ENCODE measurements at places on chromosomes 3 and 15.

- DNase-seq = peak; percentile 57
These were observed at the start of gene ADAMTS9 for GRCh38 chr3:64687781-64688604. Gene ADAMTS9, minus strand, starts transcription at chr3:64688000. Its CDS starts 343 bp downstream, at chr3:64687657.

DNA sequence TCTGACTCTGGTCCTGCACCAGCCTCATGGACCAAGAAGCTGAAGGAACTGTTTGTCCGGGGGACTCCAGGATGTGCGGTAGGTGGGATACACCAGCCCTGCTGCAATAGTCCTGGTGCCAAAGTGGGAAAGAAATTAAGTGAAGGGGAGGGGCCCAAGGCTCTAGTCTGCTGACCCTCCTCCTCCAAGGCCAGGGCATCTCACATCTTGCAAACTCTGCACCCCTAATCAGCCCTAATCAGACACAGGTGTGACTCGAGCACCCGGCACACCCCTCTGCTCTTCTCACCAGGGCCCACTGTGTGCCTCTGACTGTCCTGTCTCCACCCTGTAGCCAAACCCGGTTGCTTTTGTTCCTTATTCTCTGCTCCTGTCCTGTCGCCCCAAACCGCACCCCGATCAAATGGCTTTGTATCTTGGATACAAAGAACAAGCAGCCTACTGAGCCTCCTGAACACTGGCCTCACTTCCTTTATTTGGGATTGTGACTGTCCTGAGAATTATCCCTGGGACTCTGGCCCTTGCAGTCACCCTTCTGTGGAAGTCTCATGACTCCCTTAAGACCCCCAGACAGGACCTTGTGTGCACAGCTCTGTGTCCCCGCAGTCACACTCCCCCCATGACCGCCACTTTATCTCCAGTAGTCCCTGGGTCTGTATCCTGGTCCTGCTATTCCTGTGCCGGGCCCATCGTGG, 26.7 kb upstream of the SLC41A3 start:
- no peak for DNase-seq

DNA sequence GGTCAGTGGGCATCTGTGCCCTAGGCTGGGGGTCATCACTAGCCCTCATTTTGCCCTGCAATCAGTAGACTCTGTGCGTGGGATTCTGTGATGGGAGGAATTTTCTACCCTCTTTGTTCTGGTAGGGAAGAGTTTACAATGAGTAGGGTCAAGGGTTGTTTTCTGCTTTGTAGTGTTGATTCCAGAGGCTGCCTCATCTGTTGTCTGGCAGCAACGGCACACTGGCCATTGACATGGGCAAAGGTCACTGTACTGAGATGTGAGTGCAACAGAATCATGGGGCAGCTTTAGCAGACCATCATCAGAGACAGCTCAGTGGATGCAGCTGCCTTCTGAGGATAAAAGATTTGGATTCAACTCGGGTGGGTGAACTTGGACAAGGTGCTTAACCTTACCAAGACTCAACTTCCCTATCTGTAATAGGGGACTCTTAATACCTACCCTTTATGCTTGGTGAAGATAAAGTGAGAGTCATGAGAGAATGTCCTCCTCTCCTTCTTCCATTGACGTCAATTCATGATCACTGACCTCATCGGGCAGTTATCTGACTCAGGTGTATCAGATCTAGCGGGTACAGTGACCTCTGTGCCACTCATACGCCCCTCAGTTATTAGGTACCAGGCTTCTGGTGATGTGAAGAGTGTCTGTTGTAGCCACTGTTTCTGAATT, 127.5 kb downstream of the RPLP1 start:
- no peak for DNase-seq

DNA sequence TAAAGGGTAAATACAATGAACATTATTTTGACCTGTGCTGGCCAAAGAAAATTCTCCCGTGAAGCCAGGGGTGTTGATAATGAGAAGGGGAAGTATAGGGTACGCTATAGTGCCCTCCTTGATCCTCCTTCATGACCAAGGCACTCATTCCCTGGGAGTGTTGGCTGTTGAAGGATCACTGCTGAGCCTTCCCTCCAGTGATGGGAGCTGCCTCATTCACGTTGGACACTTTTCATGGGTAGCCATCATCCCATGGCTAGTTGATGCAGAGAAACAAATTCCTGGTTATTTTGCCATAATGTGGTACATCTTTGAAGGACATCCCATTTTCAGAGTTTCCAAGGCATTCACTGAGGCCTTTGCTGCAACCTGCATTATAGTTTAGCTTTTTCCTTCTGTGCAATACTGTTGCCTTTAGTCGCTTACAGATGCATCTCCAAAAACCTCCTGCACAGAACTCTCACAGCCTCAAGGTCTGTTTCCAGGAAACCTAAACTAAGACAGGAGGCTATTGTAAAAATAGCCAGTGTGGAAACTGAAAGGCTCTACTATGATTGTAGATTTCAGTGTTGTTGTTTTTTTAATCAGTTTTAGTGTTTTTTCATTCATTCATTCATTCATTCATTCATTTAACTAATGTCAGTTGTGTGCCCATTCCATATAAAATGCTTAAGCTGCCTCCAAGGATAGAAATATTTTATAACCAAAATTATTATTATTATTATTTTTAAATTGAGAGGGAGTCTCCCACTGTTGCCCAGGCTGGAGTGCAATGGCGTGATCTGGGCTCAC, 40.8 kb downstream of the TGFBR2 start:
- no peak for DNase-seq

DNA sequence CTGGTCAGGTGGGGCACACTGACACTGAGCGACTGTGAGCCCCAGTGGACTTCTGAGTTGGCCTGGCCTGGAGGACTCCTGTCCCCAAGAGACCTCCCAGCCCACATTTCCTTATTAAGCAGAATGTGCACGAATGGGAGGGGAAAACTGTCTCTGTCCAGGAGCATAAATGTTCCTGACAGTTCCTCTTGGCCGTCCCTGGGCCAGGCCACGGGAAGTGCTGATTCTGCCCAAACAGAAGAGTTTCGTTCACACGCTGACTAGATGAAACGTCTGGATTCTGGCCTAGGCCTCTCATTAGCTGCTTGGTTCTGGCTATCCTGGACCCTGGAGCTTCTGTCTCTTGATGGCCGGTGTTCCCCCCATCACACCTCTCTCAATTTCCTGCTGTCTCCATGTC, 29.5 kb upstream of the APEH start:
- DNase-seq = no peak

DNA sequence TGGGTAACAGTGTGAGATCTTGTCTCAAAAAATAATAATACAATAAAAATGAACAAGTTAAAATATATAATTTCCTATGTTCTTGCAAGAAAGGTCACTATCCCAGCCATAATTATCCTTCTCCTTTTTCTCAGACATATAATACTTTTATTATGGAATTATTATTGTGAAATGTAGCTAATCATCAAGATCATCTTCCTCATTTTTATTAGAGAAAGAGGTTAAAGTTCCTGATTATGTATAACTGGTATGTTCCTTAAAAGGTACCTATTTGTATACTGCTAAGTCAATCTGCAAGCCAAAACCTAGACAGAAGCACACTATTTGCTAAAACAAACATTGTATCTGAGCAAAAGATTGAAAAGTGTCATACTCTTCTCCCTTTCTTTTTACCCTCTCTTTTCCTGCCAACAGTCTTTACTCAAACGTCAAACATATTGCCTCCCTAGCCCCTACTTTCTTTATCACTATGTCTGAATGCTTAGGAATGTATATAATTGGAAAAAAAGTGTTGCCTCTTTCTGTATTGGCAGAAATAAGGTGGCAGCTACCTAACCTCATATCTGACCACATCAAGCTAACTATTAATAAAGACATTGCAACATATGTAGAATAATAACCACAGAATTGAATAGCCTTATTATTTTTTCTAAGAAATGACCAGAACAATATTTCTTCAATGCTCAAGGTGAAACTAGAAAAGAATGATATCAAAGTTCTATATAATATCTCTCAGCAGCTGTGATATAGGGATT, 18.5 kb downstream of the SEC11A start:
- DNase-seq = no peak

DNA sequence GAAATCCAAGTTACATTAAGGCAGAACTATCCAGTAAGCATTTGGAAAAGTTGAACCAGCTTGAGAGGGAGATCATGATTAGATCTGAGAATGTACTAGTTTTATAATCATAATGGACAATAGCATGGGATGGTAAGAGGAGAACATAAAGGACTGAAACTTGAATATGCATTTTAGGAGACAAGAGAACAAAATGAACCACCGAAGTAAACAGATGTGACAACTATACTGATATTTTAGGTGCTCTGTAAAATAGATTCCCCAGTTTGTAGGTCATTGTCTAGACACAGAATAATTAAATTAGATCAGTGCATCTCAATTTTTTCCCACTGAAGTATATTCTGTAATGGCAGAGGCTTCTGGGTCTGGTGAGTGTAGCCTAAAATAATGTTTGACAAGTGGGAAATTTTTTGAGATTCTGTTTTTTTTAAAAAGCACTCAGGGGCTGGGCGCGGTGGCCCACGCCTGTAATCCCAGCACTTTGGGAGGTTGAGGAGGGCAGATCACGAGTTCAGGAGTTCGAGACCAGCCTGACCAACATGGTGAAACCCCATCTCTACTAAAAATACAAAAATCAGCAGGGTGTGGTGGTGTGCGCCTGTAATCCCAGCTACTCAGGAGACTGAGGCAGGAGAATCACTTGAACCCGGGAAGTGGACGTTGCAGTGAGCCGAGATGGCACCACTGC, 16.3 kb downstream of the ECT2 start:
- no peak for DNase-seq

- no peak for DNase-seq
These were observed 28.4 kb upstream of the P2RY12 start for GRCh38 chr3:151412989-151413388.

DNA sequence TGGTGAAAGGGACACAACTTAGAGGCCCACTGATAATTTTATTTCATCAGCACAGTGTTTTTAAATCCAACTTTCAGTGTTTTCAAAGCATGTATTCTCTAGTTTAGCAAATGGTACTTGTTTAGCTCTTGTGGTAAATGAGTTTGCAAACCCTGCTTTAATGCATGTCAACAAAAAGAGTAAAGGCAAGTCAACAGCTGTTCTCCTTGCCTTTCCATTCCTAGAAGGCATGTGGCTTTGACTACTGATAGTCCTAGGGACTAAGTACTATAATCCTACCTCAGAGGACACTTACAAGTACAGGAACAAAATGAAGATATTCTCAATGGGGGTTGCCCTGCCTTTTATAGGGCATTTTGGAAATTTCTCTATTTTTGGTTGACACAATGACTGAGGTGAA, 13.1 kb downstream of the NPTN start:
- DNase-seq = no peak

DNA sequence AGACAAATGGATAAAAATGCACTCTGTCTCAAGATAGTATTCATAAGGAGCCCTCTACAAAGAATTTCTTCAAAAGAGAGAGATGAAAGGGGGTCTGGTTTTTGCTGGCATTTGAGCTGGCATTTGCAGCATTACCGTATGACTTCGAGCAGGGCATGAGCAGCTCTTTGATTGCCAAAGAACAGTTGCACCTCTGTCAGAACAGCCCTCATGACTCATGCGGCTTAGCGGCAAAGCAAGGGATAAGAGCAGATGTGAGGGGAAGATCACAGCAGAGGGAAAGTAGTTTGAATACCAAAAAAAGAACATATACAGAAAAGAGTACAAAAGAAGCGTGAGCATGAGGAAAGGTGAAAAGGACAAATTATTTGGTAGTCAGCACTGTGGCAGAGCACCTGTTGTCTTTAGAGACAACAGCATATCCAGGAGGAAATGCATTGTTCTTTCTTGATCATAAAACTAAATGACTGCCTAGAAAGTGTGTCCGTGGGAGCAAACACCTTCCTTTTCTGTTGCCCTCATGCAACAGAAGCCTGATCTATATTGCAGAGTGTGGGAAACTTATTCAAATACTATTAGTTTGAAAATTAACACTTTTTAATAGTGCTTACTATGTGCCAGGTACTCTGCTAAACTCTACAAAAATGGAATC, 80.5 kb upstream of the SLC24A5 start:
- DNase-seq = no peak

GRCh38 chr15:91887921-91888373, 34.4 kb downstream of the SLCO3A1 start:
- DNase-seq = no peak

GRCh38 chr3:76040946-76041345, 255.6 kb upstream of the ZNF717 start:
- DNase-seq = no peak

DNA sequence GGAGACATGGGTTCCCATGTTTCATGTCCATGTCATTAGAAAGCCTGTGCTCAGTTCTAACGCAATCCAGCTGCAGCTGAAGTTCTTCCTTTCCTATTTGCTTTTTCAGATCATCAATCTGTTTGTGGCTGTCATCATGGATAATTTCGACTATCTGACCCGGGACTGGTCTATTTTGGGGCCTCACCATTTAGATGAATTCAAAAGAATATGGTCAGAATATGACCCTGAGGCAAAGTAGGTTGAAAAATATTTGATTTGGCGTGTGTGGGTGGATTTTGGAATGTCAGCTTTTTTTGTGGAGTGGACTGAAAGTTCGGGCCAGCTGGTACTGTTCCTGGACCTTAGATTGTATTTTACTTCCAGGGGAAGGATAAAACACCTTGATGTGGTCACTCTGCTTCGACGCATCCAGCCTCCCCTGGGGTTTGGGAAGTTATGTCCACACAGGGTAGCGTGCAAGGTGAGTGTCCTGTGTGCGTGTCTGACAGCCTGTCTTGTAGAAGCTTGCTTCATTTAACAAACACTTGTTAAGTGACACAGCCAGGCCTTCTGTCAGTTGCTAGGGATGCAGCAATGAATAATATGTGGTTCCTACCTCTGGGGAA, 69.6 kb downstream of the CHDH start:
- DNase-seq = no peak

GRCh38 chr15:80567721-80568157, 127.4 kb upstream of the ABHD17C start:
- DNase-seq = peak; percentile 57

DNA sequence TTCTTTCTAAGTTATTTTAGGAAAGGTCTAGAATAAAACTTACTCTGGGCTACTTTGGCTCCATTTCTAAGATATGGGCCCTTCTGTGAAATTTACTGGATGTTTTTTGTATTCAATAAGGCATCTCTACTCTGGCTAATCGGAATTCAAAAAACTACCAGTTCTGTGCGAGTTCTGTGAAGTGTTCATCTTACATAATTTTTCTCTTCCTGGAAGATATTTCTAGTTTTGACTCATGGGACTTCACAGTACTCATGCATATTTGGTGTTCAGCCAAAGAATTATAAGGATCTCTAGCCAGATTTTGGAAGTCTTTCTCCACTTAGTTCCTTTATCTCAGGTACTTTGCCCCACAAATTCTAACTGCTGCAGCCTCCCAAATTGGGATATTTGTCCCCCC, 46.4 kb upstream of the MBNL1 start:
- DNase-seq = no peak

Data from anterior cingulate cortex (tissue), 58 donors.